ENCODE measurements at places on chromosomes 7 and 10.

DNA sequence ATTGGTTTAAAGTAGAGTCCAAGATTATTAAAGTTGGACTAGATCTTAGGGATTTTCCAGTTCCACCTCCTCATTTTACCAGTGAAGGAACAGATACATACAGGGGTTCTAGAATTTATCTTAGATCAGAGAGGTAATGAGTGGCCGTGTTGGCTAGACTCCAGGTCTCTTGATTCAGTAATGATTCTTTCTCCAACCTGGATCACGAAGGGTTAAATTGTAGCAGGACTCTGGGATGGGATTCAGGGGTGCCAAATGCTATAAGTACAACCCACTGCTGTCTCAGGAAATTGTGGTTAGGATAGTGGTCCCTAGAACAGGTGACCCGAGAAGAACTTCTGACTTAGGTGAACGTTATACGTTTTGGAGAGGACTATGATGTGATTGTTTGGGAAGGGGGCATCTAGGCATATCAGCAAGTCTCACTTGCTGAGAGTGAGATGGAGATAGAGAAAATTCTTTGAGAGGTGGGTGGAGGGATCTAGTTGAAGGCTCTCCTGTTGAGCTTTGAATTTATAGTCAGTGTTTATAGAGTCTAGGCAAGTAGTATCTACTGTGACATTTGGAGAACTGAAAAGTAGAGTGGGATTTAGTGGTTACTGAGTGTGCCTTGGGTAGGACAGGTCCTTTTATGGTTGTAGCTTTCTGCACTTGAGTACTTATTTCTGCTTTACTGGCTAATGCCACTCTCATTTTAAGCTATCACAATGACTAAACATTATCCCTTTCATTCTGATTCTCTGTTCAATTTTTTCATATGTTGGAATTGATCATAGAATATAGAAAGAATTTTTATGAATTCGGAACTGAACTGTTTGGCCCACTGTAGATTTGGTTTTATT is 58.3 kb downstream of the ST7 start:
- DNase-seq, result no peak

- DNase-seq, result no peak
Observed at GRCh38 chr10:73914036-73914435, 3.1 kb downstream of the PLAU start.

DNA sequence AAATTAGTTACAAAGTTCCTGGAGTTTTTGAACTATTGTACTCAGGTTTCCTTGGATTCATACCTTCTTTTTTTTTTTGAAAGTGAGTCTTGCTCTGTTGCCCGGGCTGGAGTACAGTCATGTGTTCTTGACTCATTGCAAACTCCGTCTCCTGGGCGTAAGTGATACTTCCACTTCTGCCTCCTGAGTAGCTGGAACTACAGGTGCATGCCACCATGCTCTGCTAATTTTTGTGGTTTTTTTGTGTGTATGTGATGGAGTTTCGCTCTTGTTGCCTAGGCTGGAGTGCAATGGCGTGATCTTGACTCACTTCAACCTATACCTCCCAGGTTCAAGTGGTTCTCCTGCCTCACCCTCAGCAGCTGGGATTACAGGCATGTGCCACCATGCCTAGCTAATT is 22.3 kb downstream of the MCM10 start:
- DNase-seq, result no peak

DNA sequence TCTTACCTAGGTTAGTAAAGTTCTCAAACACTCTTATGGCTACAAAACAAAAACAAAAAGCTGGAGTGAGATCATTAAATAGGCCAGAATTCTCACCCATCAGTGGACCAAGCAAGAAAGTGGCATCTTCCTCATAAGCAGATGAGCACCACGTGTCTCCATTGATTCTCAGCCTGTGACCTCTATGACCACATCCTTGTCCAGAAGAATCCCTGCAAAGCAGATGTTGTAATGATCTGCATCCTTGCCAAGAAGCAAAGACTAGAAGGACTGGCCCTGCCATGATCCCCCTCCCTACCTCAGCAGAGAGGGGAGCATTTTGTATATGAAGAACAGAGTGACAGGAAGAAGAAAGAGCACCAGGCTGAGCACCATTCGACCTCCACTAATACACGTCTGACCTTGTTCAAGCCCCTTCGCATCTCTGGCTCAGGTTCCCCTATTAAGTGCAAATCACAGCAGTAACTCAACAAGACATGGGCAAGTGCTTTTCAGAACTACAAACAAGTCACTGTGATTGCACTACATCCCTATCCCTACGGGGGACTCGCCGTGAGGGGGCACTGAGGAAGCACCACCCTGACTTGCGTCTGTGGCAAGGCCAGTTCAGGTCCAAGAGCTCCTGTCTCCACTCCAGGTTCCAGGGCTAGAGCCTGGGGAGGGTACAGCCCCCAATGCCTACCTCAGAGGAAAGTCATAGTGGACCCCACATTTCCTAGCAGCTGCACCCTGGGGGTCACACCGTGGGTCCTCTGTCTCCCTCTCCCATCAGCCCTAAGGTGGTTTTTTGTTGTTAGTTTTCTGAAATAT is 22.2 kb upstream of the RASSF4 start:
- no peak for DNase-seq

DNA sequence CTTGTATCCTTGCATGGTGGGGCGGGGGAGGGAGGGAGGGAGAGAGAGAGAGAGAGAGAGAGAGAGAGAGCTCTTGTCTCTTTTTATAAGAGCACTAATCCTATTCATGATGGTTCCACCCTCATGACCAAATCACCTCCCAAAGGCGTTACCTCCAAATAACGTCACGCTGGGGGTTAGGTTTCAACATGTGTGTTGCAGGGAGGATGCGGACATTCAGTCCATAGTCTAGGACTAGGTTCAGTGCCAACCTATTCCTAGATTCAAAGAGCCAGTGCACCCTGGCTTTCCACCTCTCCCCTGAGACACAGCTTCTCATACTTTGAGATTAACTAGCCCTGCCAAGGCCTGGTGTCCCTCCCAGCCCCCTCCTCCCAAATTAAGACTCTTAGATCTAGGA is 123.0 kb downstream of the GRK5 start:
- no peak for DNase-seq

GRCh38 chr10:15225511-15225910 is 57.0 kb upstream of the NMT2 start:
- no peak for DNase-seq

GRCh38 chr7:45566386-45566785 is 7.8 kb upstream of the ADCY1 start:
- no peak for DNase-seq

- DNase-seq, result no peak
Observed at GRCh38 chr10:24950439-24950838, 2.0 kb downstream of the PRTFDC1 start.

- no peak for DNase-seq
Observed at GRCh38 chr10:33732161-33732680, 397.8 kb upstream of the NRP1 start.

DNA sequence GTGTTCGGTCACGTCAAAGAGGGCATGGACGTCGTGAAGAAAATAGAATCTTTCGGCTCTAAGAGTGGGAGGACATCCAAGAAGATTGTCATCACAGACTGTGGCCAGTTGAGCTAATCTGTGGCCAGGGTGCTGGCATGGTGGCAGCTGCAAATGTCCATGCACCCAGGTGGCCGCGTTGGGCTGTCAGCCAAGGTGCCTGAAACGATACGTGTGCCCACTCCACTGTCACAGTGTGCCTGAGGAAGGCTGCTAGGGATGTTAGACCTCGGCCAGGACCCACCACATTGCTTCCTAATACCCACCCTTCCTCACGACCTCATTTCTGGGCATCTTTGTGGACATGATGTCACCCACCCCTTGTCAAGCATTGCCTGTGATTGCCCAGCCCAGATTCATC is 6.5 kb downstream of the PPIF start:
- DNase-seq, result no peak

DNA sequence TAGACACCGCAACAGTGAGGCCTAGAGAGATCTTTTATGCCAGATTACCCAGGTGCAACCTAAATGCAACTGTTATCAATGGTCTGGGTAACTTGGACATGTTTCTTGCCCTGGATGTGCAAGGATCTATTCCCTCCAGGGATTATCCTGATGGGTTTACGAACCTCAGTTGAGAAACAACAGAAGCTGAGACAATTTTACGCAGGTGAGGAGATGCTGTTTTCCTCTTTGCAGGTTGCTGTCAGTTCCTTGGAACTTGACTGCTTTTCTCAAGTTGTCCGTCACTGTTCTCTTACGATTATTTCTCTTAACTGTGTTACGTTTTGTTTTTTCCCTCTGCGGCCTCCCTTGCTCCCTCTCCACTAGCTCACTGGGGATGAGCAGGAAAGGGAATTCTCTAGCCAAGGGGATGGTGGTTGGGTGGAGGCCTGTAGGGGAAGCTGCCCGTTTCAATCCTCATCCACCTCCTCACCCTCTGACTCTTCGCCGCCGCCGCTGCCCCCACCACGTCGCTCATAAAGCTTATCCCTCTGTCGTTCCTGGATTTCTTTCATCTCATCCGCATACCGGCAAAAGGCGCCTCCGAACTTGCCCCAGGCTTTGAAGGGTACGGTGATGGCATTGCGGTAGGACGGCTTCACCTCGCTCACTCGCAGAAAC is 1.2 kb downstream of the PURB start:
- DNase-seq, result no peak

- no peak for DNase-seq
Observed at GRCh38 chr7:66974986-66975590, 20.3 kb downstream of the SBDS start.

DNA sequence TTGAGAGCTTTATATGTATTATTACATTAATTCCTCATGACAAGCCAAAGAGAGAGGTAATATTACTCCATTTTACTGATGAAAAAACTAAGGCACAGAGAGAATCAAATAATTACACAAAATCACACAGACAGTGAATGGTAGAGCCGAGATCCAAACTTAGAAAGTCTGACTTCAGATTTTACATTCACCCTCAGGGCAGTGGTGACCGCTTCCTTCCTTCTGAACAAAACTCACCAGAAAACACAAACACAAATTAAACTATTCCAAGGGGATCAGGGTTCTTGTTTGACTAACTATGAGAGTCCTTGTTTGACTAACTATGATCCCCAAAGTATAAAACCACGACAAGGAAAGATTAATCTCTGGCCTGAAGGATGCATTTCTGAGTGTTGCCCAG is 67.9 kb upstream of the PTN start:
- no peak for DNase-seq

- no peak for DNase-seq
Observed at GRCh38 chr10:97325754-97326153, 6.7 kb downstream of the FRAT1 start.

- no peak for DNase-seq
Observed at GRCh38 chr10:125062227-125062913, 98.0 kb downstream of the CTBP2 start.

GRCh38 chr7:115009736-115010440 is 88.0 kb downstream of the MDFIC start:
- DNase-seq, result no peak

DNA sequence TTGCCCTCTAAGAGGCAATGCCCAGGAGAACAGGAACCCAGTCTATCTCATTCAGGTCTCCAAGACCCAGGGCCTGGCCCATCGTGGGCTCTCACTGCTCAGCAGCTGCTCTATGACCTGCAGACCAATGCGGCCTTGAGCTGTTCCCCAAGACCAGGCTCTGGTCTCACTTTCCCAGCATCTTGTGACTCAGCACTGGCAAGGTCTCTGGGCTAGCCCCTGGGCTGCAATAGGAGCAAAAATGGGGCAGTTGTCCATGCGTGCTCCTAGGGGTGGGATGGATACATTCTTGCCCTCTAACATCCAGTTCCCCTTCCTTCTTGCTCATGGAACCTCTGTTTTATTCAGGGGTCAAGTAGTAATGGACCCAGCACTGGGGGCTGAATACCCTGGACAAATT is 13.5 kb downstream of the GCK start:
- DNase-seq, result no peak

GRCh38 chr7:2521952-2522591 is 2.5 kb downstream of the LFNG start:
- DNase-seq, result no peak

DNA sequence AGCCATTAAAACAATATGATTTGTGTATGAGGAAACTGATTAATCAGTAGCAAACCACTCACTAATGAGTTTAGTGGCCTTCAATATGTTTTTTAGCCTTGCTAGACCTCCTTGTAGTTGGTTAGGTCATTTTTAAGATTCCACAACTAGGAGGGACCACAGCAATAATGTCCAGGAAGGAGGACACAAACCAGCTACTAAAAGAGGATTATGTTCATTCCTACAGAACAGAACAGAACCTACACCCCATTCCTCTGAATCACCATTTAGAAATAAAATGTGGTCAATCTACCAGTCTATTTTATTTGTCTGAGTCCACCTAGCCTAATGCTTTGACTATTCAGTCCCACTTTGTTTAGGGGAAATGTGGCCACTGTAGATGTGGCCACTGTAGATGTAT is 226.3 kb downstream of the GLI3 start:
- DNase-seq, result no peak

GRCh38 chr10:80751940-80752339 is 214.2 kb downstream of the SH2D4B start:
- DNase-seq, result no peak

DNA sequence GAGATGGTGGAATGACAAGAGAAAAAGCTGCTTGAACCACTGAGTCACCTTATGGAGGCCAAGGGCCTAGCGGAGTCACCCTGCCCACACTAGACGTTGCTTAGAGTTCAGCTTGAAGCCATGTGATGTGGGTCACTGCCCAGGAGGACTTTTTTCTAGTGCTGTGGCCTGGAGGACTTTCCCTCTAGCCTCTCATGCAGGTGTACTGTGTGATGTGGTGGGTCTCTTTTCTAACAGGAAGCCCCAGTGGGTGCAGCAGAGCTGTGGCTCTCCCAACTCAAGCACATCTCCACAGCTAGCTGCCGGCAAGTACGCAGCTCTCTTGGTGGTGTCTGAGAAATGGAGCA is 13.6 kb downstream of the POR start:
- no peak for DNase-seq
